Mesothelial cell of epicardium (in vitro differentiated cells): ENCODE measurements at places on chromosomes 1 and 21.

DNA sequence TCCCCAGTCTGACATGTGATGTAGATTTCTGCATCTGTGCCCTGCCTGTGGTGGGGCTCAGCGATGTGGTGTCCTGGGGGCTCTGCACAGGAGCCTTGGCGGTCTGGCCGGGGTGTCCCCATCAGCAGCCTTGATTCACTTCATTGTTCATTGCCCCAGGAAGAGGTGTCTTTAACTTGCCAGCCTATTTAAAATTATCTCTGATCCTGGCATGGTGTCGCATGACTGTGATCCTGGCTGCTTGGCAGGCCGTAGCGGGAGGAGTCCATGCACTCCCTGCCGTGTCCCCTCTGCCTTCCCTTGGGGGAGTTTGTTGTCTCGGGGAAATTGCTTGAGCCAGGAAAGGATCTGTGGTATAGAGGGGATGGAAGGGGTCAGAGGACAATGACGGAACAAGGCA is 59.9 kb downstream of the TRIM11 start:
- DNase-seq: no peak

DNA sequence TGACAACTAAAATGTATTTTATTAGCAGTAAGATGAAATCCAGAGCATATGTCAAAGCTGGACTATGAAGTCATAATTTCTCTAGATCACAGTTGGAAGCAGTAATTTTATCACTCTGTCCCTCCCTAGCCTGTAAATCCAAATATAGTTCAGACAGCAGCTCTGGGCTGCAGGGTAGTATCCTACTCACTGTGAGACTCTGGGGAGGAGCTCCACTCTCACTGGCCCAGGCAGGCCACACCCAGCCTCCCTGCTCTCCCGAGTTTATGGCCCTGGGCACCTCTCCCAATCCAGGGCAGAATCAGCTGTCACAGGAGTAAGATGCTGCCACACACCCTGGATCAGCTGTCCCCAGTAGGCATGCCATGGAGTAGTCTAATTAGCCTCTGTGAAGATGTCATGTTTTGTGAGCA is 131.1 kb downstream of the HLCS start:
- DNase-seq: no peak

DNA sequence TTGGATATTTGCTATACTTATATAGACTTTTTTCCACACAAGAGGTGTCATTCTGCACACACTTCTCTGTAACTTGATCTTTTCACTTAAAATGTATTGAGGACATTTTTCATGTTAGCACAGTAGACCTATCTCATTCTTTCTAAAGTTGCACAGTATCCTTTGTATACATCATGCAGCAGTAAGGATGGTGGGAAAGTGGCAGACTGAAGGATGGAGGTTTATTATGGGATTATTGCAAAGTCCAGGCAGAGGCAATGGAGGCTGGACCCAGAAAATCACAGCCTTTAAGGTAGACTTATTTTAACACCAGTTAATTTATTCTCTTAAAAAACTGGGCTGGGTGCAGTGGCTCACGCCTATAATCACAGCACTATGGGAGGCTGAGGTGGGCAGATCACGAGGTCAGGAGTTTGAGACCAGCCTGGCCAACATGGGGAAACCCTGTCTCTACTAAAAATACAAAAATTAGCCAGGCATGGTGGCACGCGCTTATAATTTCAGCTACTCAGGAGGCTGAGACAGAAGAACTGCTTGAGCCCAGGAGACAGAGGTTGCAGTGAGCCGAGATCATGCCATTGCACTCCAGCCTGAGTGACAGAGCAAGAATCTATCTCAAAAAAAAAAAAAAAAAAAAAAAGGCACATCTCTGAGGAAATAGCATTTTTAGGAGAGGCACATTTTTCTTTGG is 25.8 kb downstream of the SLAMF1 start:
- DNase-seq: no peak

DNA sequence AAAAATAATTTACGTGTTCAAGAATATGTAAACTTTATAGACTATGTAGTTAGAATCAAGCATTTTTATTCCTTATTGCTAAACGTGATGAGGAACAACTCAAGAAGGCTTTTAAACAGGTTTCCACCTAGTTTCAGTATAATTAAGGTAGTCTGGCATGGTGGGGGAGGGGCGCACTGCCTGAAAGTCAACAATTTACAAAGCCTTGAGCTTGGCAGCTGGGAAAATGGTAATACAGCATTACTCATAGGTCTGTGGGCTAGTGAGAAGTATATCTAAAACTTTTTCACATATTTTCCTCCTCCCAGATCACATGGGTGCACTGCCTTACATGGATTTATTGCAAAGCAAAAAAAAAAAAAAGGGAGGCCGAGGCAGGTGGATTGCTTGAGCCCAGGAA is 75.2 kb downstream of the EVI5 start:
- no peak for DNase-seq

DNA sequence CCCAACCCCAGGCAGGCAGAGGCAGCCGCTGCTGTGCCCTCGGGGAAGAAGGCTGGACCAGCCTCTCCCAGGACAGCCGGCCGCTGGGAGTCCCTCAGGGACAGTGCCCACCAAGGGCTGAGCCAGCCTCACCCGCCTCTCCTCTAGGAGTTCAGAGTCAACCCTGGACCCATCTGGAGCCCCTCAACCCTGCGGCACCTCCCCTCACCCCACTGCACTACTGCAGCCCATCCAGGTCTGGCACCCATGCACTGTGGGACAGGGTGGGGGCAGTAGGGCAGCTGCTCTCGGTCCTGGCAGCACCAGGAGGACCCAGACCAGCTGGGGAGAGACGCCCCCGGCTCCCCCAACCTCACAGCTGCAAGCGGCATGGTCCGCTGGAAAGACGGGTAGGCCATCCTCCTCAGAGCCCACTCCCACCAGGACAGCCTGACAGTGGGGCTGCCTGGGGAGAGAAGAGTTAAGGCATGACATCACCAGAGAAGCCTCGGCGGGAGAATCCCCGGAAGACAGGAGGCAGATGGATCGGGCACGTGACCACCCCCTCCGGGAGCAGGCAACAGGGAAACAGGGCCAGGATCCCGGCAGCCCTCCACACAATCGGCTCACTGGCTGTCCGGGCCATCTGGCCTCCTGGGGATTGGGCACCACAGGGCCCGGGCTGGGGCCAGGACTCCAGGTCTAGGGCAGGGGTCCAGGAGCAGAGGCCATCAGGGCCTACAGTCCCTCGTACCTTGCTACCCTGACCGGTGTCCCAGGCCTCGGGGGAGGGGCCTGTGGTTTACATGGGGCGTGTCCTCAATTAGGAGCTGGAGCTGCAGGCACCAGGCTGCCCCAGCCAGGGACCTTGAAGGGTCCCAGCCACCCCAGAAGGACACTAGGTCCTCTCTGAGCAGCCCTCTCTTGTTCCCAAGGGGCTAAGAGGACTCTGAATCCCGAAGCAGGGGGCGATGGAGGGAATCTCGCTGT is 3.1 kb downstream of the ACAP3 start:
- peak; percentile 81 for DNase-seq

DNA sequence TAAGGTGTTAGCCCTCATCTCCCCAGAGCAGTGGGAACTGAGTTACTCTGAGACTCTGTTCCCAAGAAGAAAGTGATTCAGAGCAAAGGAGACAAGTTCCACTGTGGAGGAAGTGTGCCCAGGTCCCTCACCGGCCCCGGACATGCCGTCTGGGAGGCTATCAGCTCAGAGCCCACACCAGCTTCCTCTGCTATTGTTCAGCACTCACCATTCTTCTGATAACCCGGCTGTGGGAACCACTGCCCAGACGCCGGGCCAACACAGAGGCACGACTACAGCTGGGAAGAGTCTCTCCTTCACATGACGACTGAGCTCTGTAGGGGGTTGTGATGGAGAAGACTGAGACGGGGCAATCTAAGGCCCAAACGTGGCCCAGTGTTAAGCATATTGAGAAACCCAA is 34.2 kb upstream of the GJA5 start:
- no peak for DNase-seq

- DNase-seq: no peak
Measured at GRCh38 chr1:107526524-107527198, 385.8 kb downstream of the NTNG1 start.

DNA sequence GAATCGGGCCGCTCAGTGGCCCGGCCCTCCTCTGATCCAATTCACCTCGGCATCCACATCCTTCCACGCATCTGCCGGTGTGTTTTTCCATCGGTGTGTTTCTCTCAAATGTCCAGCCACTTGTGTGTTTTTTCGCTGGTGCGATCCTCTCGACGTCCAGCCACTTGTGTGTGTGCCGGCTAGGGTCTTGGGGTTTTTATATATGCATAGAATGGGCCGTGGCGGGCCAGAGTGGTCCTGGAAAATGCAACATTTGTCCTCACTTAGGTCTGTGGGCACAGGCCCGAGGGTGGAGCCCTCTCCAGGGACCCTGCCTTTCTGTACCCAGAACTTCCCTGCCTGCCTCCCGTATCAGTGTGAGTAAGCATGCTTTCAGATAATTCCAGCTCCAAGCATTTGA is 1106.4 kb downstream of the AMY1C start:
- no peak for DNase-seq

GRCh38 chr21:43331962-43332828 is 94.7 kb downstream of the SIK1 start:
- no peak for DNase-seq

GRCh38 chr1:223486932-223487886 is 94.0 kb downstream of the CCDC185 start:
- no peak for DNase-seq

GRCh38 chr1:22592919-22593790 is 29.9 kb downstream of the EPHA8 start:
- DNase-seq: no peak

GRCh38 chr21:42433946-42434551 is 30.3 kb downstream of the UBASH3A start:
- DNase-seq: no peak

GRCh38 chr21:34009193-34009592 is 64.2 kb upstream of the MRPS6 start:
- DNase-seq: no peak

DNA sequence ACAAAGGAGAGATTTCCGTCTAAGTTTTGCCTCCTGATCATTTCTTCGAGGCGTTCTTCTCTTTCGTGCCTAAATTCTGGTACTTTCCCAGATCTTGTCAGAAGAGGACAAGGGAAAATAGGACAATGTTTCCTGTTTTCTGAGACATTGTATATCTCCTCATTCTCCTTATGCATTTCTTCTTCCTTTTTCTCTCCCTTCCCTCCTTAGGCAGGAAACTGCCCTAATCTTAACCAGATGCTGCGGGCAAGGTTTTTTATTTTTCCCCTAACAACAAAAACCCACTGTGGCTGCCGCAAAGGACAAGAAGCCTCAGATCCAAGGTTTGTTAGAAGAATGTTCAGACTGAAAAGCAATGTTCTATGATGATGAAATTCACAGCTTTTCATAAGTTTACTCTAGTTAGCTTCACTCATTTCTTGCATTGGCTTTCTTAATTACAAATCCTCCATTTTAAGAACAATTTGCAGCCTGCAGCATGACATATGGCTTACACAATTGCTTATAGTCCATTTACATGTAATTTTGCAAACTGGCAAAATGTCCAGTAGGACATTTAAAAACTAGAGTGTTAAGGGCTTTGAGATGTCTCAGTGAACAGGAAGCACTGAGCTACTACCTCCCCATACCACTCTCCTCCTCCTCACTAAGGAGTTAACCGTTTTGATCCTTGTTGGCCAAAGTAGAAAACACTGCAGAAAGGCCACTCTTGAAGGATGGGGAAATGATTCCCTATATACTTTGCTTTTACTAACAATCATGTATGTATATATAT is 624 bp downstream of the CTSK start:
- no peak for DNase-seq

GRCh38 chr1:13763222-13763621 is 63.2 kb downstream of the PRDM2 start:
- no peak for DNase-seq

GRCh38 chr1:224816062-224816461 is 113.4 kb upstream of the DNAH14 start:
- no peak for DNase-seq

- no peak for DNase-seq
Measured at GRCh38 chr1:213690341-213690917, 297.3 kb upstream of the PROX1 start.

DNA sequence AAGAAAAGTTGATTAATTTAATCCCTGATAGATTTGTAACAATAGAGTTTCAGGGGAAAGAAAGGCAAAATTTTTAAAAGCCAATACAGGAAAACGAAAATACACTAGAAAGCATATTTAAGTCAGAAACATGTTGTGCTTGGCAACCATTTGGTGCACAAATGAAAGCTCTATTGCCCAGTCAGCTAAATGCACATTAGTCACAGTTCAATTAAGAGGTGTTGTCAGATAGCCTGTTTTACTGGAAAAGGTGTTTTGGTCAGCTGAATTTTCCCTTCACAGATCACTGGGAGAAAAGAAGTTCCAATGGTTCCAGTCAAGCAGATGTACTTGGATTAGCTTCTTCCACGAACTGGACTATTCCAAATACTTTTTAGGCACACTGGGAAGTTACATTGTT is 25.4 kb downstream of the RGS4 start:
- DNase-seq: no peak
